Right lobe of liver (tissue), 6 donors: ENCODE measurements at places on chromosomes 11 and 22. TPM values are rescaled to one million over a fixed set of nuclear protein-coding genes. Genes with fewer than 3 reads are reported as not detected.

DNA sequence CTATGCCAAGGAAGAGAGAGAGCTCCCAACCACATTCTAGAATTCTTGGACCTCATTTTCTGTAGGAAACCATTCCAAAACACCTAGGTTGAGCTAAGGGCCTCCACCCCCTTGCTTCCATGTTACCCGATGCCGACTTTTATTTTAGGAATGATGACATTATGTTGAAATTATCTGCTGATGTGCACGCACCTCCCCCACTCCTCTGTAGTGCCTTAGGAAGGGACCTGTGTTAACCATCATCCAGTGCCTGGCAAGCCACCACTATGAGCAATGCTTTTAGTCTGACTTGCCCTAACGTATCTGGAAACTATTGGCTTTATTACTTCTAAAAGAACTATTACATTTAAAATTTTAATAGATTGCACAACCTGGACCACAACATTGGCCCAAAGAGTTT, 42.1 kb downstream of the NCAPD3 start:
- no peaks in the 10 kb centered on the region for H3K4me1 ChIP-seq
- H3K36me3 ChIP-seq, result peaks cover 22% of the 10 kb centered on the region
- no peak overlapping the region for H3K27ac ChIP-seq
- no peaks in the 10 kb centered on the region for H3K27me3 ChIP-seq

DNA sequence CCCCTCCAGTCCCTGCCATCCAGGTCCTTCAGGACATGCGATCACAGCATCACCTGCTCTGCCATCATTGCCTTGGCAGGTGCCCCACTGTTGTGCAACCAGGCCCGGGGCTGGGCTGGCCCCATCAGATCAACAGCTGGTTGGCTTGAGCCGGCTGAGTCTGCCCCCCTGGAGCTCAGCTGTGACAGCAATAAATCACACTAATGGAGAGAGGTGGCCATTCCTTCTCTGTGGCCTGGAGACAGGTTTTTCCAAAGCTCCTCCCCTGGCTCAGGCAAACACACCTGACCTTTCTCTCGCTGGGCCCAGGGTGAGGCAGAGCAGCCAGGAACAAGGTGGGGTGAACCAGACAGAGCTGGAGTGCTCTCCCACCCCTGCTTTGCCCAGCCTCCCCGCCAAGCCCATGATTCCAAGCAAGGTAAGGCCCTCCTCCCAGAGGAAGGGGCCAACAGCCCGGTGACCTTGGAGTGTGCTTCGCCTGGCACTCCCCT, 8.9 kb upstream of the FXYD2 start:
- no peaks in the 10 kb centered on the region for H3K36me3 ChIP-seq
- DNase-seq, result peak; percentile 88
- no peak overlapping the region for H3K27ac ChIP-seq

- no peaks in the 10 kb centered on the region for H3K4me1 ChIP-seq
- no peak overlapping the region for H3K4me3 ChIP-seq
- no peaks in the 10 kb centered on the region for H3K27me3 ChIP-seq
- no peak overlapping the region for H3K27ac ChIP-seq
Measured at GRCh38 chr11:4763096-4763495, 6.6 kb downstream of the OR51F1 start.

GRCh38 chr11:120306519-120307242, 18.4 kb upstream of the TLCD5 start:
- H3K27me3 ChIP-seq, result no peaks in the 10 kb centered on the region
- H3K27ac ChIP-seq, result no peak overlapping the region
- H3K4me3 ChIP-seq, result no peak overlapping the region
- H3K4me1 ChIP-seq, result no peaks in the 10 kb centered on the region

GRCh38 chr11:102831128-102831488, 12.3 kb downstream of the MMP3 start:
- H3K27ac ChIP-seq, result no peak overlapping the region
- no peaks in the 10 kb centered on the region for H3K27me3 ChIP-seq
- H3K4me1 ChIP-seq, result no peaks in the 10 kb centered on the region

DNA sequence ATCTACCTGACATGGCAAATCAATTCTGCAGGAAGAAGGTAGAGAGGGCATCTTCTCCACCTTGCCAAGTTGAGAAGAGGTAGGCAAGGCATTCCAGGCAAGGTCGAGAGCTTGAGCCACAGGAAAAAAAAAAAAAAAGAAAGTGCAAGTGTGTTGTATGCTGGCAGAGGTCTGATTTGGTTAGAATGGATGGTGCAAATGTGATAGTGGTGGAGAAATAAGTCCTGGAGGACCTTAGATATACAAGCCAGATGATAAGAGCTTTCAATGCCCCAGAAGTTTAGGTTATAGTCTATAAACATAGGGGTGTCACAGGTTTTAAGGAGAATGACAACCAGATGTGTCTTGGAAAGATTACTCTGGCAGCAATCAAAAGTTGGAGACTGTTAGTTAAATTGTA, 1.4 kb downstream of the FBXO3 start:
- peaks cover 16% of the 10 kb centered on the region for H3K36me3 ChIP-seq
- no peaks in the 10 kb centered on the region for H3K4me1 ChIP-seq
- no peaks in the 10 kb centered on the region for H3K27me3 ChIP-seq
- no peak for DNase-seq
- H3K4me3 ChIP-seq, result no peak overlapping the region

GRCh38 chr11:118623269-118623655, 15.8 kb downstream of the PHLDB1 start:
- DNase-seq, result no peak
- H3K4me1 ChIP-seq, result no peaks in the 10 kb centered on the region
- no peak overlapping the region for H3K27ac ChIP-seq
- H3K4me3 ChIP-seq, result no peak overlapping the region
- no peaks in the 10 kb centered on the region for H3K36me3 ChIP-seq

DNA sequence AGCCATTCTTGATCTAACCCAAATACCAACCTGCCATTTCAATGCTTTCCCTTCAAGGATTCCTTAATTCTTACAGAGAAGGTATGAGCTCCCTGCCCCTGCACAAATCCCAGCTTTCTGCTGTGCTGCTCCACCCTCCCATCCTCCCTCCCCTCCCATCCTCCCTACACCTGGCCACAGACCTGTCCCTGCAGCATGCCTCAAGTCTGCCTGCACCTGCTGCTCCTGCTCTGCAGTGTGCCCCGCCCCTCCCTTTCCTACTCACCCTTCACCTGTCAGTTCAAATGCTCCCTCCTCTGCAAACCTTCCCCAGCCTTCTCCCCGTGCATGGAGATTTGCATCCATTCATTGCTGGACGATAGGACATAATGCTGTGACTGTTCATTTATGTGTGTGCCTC, 139.9 kb upstream of the NARS2 start:
- H3K4me3 ChIP-seq, result no peak overlapping the region
- no peaks in the 10 kb centered on the region for H3K27me3 ChIP-seq
- DNase-seq, result no peak

- no peaks in the 10 kb centered on the region for H3K36me3 ChIP-seq
- DNase-seq, result no peak
- no peaks in the 10 kb centered on the region for H3K27me3 ChIP-seq
- H3K4me1 ChIP-seq, result no peaks in the 10 kb centered on the region
- H3K4me3 ChIP-seq, result no peak overlapping the region
- no peak overlapping the region for H3K27ac ChIP-seq
Measured at GRCh38 chr11:30360741-30361140, 37.8 kb downstream of the ARL14EP start.

DNA sequence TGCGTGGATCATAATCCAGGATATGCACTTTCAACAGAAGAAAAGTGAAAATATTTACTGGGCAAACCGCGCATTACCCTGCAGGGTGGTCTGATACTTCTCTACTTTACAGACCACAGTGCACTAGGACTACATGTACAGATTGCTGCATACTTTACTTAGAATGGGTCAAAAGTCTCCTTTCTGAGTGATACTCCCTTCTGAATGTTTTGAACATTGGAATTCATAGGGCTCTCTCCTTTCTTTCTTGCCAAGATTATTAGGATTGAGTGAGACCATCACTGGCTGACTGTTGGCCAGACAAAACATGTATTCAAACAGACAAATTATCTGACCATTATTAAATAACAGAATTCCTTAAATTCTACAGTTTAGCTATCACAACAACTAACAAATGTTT, 6.6 kb upstream of the FIBIN start:
- no peak for DNase-seq
- H3K27ac ChIP-seq, result no peak overlapping the region
- H3K4me3 ChIP-seq, result no peak overlapping the region

- DNase-seq, result peak; percentile 7
- H3K36me3 ChIP-seq, result no peaks in the 10 kb centered on the region
- H3K4me3 ChIP-seq, result no peak overlapping the region
- no peaks in the 10 kb centered on the region for H3K4me1 ChIP-seq
- H3K27me3 ChIP-seq, result no peaks in the 10 kb centered on the region
Measured at GRCh38 chr22:37208401-37209139, 3.7 kb downstream of the SSTR3 start.

DNA sequence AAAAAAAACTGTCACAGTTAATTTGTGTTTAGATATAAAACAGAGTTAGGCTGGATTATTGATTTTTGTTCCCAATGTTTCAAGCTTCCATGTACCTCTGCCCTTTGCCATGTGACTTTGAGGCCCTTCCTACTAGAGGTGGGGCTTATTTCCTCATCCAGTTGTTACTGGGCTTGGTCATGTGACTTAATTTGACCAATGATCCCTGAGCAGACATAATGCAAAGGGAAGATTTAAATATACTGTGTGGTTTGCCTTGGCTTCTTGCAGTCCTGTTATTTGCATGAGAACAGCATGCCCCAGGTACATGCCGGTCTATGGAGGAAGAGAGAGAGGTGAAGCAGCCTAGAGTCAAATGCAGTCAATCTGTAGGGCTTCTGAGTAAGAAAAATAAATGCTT, 347.0 kb downstream of the MIAT start:
- no peak overlapping the region for H3K27ac ChIP-seq
- H3K27me3 ChIP-seq, result no peaks in the 10 kb centered on the region
- H3K4me1 ChIP-seq, result no peaks in the 10 kb centered on the region

GRCh38 chr11:114782650-114783310, 104.5 kb downstream of the NXPE2 start:
- H3K27me3 ChIP-seq, result no peaks in the 10 kb centered on the region
- no peak overlapping the region for H3K27ac ChIP-seq
- no peak overlapping the region for H3K4me3 ChIP-seq
- H3K36me3 ChIP-seq, result no peaks in the 10 kb centered on the region
- no peak for DNase-seq

- H3K4me3 ChIP-seq, result no peak overlapping the region
- DNase-seq, result no peak
- H3K4me1 ChIP-seq, result no peaks in the 10 kb centered on the region
Measured at GRCh38 chr11:121543836-121544380, 91.1 kb upstream of the SORL1-AS1 start.

DNA sequence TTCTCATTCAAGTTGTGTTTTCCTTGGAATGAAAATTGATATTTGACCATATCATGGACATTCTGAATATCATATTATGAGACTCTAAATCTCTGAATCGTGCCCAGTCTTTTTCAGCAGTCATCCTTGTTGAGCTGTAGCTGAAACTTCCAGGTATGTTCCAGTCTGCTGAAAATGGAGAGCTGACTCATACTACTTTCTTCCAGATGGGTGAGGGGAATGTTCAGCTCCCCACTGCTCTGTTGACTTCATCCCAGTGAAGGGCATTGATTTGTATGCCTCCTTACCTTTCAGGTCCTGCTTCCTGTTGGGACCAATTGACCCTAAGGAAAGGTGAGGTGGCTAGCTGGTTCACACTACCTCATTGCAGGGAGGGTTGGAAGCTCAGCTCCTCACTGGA, 3.5 kb downstream of the OR5P2 start:
- no peak overlapping the region for H3K4me3 ChIP-seq
- DNase-seq, result no peak
- H3K27me3 ChIP-seq, result no peaks in the 10 kb centered on the region
- no peaks in the 10 kb centered on the region for H3K4me1 ChIP-seq
- H3K36me3 ChIP-seq, result no peaks in the 10 kb centered on the region

DNA sequence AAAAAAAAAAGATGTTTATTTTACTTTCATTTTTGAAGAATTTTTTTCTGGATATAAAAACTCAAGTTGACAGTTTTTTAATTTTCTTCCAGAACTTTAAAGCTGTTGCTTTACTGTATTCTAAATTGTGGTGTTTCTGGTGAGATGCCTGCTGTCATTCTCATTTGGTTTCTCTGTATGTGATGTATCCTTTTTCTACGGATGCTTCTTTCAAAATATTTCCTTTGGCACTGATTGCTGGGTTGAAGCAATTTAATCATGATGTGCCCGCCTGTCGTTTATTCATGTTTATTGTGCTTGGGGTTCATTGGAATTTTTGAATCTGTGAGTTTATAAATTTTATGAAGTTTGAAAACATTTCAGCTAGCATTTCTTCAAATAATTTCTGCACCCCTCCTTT, 29.4 kb upstream of the CTSD start:
- DNase-seq, result no peak
- no peaks in the 10 kb centered on the region for H3K4me1 ChIP-seq
- no peak overlapping the region for H3K4me3 ChIP-seq

- H3K4me1 ChIP-seq, result no peaks in the 10 kb centered on the region
- H3K27ac ChIP-seq, result no peak overlapping the region
- no peak for DNase-seq
- H3K36me3 ChIP-seq, result no peaks in the 10 kb centered on the region
- H3K4me3 ChIP-seq, result no peak overlapping the region
Measured at GRCh38 chr11:121757480-121758125, 304.8 kb upstream of the SORL1-AS1 start.

- no peaks in the 10 kb centered on the region for H3K4me1 ChIP-seq
- peaks cover 34% of the 10 kb centered on the region for H3K36me3 ChIP-seq
- H3K27ac ChIP-seq, result no peak overlapping the region
- peak overlapping the region; percentile 100 for H3K4me3 ChIP-seq
Measured at GRCh38 chr22:39522567-39523300, 2.4 kb downstream of the ATF4 start.

- H3K36me3 ChIP-seq, result no peaks in the 10 kb centered on the region
- H3K27me3 ChIP-seq, result no peaks in the 10 kb centered on the region
- H3K4me1 ChIP-seq, result no peaks in the 10 kb centered on the region
- H3K4me3 ChIP-seq, result no peak overlapping the region
Measured at GRCh38 chr11:69375316-69376154, 81.6 kb downstream of the MYEOV start.

GRCh38 chr11:709109-709997, 3.3 kb downstream of the EPS8L2 start:
- H3K36me3 ChIP-seq, result no peaks in the 10 kb centered on the region
- DNase-seq, result no peak
- no peak overlapping the region for H3K4me3 ChIP-seq
- H3K27ac ChIP-seq, result no peak overlapping the region
- no peaks in the 10 kb centered on the region for H3K4me1 ChIP-seq

DNA sequence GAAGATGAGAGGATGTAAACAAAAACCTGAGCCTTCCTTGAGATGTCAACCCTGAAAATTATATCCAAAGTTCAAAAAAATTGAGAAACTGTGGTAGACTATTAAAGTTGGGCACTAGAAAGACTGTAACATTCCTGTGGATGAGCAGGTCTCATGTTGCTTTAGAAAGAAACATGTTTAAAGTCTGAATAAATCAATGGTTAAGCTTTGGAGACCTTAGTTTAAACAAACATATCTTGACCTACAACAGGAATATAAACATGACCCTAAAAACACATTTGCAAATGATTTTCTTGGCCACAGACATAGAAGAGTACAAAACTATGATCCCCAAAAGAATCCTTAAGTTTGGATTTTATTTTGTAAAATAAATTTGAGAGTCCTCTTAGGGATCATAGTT, 38.1 kb upstream of the PCF11 start:
- no peak overlapping the region for H3K4me3 ChIP-seq
- DNase-seq, result no peak
- H3K36me3 ChIP-seq, result no peaks in the 10 kb centered on the region

The TEAD1 gene
- total RNA-seq, result 28.3 TPM

The FOLH1 gene
- 24.2 TPM for total RNA-seq

The OR56A1 gene
- not detected for total RNA-seq

The SEPTIN3 gene
- 0.16 TPM for total RNA-seq

The GRM5 gene
- total RNA-seq, result not detected

The RFPL1 gene
- total RNA-seq, result 0.37 TPM

The PRAME gene
- not detected for total RNA-seq

The MOV10L1 gene
- total RNA-seq, result 0.21 TPM

The MS4A6E gene
- not detected for total RNA-seq

The OR5F1 gene
- not detected for total RNA-seq

The NCR3LG1 gene
- total RNA-seq, result 0.15 TPM

The CCDC116 gene
- not detected for total RNA-seq
